ENCODE measurements at places on chromosomes 3 and 15.

DNA sequence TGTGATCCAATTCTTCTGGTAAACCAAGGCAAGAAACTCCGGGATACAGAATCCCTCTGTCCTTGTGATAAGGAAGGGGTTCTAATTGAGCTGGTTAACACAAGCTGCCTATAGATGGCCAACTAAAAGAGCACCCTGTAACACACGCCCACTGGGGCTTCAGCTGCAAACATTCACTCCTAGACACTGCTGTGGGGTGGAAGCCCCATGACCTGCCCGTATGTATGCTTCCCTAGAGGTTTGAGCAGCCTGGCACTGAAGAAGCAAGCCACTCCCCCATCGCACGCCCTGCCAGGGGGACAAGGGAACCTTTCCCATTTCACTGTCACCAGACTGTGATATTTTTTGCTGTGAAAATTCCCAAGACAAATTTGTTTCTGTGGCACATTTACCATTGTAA, 516.9 kb upstream of the GOLIM4 start:
- no peak for DNase-seq

GRCh38 chr3:181868576-181869082, 156.9 kb downstream of the SOX2 start:
- DNase-seq = no peak

DNA sequence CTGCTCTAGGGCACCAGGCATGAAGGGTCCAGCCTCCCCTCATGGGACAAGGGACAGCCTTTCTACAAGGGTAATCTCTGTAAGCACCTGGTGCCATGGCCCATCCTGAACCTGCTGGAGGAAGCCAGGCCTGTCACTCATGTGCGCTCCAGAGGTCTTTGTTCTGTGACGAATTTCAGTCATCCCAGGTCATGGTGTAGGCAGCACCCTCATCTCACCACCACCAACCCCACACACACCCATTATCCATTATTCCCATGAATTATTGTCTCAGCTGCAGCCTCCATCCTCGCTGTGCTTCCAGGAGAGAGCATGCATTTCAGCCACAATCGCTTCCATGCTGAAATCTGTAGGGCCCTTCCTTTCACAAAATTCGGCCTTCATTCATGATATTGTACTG, 419.3 kb downstream of the EPHB1 start:
- no peak for DNase-seq

DNA sequence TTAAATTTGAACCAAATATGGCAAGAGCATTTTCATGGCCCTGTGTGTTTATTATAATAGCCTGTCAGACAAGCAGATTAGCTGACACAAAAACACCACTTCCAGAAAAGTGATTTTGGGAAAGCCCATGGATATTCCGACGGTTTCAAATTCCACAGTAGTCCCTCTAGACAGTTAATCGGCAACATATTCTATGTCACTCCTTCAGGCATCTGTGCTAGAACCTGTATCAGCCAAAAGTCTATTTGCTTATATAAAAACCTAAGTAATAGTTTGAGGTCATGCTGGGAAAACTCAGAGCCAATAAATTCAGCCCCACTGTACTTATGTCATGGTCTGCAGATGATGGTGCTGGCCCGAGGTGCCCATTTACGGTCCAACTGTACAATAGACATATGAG, 110.2 kb upstream of the ARHGEF26 start:
- no peak for DNase-seq

- no peak for DNase-seq
Measured at GRCh38 chr3:42847731-42848130, 27.9 kb downstream of the CYP8B1 start.

- no peak for DNase-seq
Measured at GRCh38 chr3:188539631-188540194, 385.8 kb downstream of the LPP start.

DNA sequence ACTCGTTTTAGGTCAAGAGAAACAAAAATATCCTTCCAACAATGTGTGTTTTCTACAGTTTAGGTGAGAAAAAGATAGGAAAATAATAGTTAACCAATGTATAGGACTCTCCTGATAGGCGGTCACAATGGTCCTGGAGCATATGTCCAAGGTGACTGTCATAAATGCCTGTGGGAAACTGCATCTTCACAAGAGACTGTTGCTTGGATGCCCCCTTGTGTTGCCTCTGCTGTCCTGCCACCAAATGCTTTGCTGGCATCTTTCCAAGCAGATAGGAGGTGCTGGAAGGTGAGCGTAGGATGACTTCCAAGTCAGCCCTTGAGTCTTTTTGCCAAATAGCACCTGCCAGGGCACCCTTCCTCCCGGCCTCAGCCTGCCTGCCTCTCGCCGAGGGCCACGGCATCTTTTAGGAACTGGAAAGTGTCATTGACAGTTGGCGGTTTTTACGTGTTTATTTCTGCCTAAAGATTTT, 24.1 kb upstream of the SACM1L start:
- DNase-seq = no peak

DNA sequence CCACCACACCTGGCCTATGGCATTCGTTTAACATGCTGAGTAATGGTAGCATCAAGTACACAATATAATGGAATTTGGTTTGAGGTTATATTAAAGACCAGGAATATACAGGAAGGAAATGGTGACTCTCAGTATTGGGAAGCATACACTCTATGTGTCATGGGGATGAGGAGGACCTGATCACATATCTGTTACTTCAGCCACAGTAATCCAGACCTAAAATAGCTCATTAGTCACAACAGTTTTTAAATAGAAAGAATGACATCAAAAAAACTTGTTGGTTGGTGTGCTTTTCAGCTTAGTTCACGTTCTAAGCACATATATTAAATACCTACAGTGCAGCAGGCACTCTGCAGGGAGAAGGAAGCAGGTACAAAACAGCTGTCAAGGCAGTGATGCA, 52.5 kb upstream of the ATP2C1 start:
- DNase-seq = no peak
